ENCODE measurements at places on chromosomes 1 and 21.

GRCh38 chr1:53559854-53560580 is 100.8 kb downstream of the DMRTB1 start:
- DNase-seq, result no peak

- DNase-seq, result peak; percentile 68
These were observed 836.1 kb upstream of the ADAMTS5 start for GRCh38 chr21:27802816-27803475.

- DNase-seq, result no peak
These were observed 94.0 kb upstream of the NGF start for GRCh38 chr1:115432061-115432460.

DNA sequence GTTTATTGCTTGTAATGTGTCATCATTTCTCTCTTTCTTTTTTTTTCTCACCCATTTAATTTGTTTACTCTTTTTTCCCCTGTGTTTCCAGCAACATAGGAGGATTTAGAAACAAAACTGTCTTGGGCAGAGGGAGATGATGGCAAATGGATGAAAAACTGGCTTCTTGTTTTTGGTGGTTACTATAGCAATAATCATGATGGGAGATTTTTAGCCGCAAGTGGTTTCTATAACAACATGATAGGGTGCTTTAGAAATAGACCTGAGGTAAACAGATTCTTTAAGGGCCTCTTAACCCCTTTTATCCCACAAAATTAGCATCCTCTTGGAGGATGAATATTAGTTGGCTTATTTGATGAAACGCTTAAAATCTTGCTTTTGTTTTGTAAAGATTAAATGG is 51.6 kb downstream of the CRB1 start:
- DNase-seq, result no peak

DNA sequence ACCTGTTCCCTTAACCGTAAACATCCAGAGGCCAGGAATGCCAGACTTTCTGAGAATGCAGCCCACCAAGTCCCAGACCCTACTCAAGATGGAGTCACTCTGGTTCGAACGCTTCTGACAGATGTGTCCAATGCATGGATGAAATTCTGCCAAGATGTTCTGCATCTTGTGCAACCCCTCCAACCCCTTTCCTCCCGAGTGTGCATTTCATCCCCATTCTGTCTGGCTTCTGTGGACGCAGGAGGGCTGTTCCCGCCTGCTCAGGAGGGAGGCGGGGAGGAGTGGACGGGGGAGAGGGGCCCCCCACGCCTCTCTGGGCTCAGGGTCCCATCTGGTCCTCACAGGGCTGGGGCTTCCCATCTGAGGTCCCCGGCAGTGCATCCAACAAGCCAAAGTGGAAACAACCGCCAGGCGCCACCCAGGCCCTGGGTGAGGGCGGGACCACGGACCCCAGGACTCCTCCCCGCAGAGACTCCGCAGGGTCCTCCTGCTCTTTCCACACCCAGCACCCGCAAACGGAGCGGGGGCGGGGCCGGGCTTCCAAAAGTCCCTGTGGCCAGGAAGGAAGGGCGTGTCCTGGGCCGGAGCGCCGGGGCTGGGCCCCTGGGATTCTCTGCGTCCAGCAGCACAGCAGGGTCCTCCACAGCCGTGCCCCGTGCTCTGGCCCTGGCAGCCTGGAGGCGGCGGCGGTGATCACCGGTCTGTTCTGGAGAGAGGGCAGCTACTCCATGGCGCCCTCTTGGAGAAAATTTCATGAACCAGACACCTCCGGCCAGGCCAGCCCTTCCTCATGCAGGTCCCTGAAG is 27.8 kb upstream of the SUMO3 start:
- peak; percentile 55 for DNase-seq

- DNase-seq, result no peak
These were observed 42.0 kb upstream of the SCCPDH start for GRCh38 chr1:246681900-246682895.

DNA sequence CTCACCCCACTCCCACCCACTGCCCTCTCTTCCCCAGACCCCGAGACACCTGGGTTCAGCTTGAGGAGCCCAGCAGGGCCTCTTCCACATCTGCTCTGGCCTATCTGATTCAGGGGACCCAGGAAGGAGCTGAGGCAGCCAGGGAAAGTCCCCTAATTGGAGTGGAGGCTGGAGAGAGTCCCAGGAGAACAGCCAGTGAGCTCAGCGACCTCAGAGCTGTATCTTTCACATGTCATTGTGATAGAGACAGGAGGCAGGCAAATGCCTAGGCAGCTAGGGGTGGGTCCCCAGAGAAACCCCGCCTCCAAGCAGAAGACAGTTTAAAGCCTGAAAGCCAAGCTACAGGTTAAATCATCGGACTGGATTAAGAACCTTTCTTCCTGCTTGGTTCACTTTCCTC is 122.7 kb downstream of the MATN1 start:
- DNase-seq, result no peak

- DNase-seq, result no peak
These were observed 173.7 kb downstream of the LYPLAL1 start for GRCh38 chr1:219347376-219347775.

DNA sequence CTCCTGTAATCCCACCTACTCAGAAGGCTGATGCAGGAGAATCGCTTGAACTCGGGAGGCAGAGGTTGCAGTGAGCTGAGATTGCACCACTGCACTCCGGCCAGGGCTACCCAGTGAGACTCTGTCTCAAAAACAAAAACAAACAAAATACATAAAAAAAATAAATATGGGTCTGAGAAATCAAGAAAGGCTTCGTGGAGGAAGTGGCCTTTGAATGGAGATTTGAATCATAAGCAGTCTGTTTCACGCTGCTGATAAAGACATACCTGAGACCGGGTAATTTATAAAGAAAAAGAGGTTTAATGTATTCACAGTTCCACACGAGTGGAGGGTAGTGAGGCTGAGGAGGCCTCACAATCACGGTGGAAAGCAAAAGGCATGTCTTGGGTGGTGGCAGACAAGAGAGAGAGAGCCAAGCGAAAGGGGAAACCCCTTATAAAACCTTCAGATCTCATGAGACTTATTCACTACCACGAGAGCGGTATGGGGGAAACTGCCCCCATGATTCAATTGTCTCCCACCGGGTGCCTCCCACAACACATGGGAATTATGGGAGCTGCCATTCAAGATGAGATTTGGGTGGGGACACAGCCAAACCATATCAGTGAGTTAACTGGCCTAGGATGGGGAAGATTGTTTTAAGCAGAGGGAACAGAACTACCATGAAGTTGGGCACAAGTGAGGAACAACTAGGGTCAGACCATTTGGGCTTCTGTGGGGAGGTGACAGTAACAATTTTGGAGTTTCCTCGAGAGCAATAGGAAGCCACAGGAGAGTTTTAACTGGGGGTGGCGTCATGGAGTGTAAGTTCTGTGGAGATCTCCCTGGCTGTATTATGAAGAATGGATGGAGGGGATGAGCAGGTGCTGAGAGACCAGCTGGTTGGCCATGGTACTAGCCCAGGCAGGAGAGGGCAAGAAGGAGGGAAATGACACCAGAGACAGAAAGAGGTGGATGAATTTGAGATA is 22.2 kb upstream of the WNT4 start:
- no peak for DNase-seq

All from Ammon's horn (tissue), 1 donor.